ENCODE measurements at places on chromosomes 3 and 15. TPM values are rescaled to one million over a fixed set of nuclear protein-coding genes. Genes with fewer than 3 reads are reported as not detected.

The SPTBN5 gene
- total RNA-seq, result 0.22 TPM

The DBR1 gene
- 15.8 TPM for total RNA-seq

The GPR171 gene
- not detected for total RNA-seq

The TMEM40 gene
- not detected for total RNA-seq

The TM4SF1 gene
- 630 TPM for total RNA-seq

The TMC3 gene
- total RNA-seq, result not detected

The SAMD7 gene
- total RNA-seq, result not detected

The FBXO40 gene
- not detected for total RNA-seq

The COLQ gene
- total RNA-seq, result 0.97 TPM

The LOXL1 gene
- total RNA-seq, result 171 TPM

The SERPINI2 gene
- total RNA-seq, result not detected

The KLHL40 gene
- total RNA-seq, result not detected

The THOC7 gene
- 54.6 TPM for total RNA-seq

The ELL3 gene
- total RNA-seq, result 3.1 TPM

The SLC51B gene
- total RNA-seq, result not detected

The GABRA5 gene
- under 0.01 TPM for total RNA-seq

The KBTBD13 gene
- not detected for total RNA-seq

The GREM1 gene
- 39.1 TPM for total RNA-seq

The TRIM71 gene
- total RNA-seq, result not detected

The TRPM1 gene
- total RNA-seq, result not detected

The CPNE4 gene
- total RNA-seq, result not detected

The FANCD2OS gene
- not detected for total RNA-seq

The STARD9 gene
- 4.5 TPM for total RNA-seq

The UTS2B gene
- total RNA-seq, result 0.52 TPM

The GOLGA8T gene
- not detected for total RNA-seq

The TOPAZ1 gene
- not detected for total RNA-seq

The P2RY12 gene
- not detected for total RNA-seq

The ADCY5 gene
- total RNA-seq, result 1.4 TPM

The CD80 gene
- total RNA-seq, result 0.32 TPM

The CHRFAM7A gene
- 4.3 TPM for total RNA-seq

The SV2B gene
- under 0.01 TPM for total RNA-seq

The ZNF662 gene
- 5.2 TPM for total RNA-seq

The FGF12 gene
- not detected for total RNA-seq

Measured in articular chondrocyte of knee joint (primary cell).